ENCODE measurements at places on chromosomes 3 and 15.

GRCh38 chr3:123804676-123805075 is 79.5 kb downstream of the MYLK start:
- no peak for DNase-seq
- H3K4me1 ChIP-seq = peaks cover 15% of the 10 kb centered on the region
- no peaks in the 10 kb centered on the region for H3K36me3 ChIP-seq
- H3K4me3 ChIP-seq = no peak overlapping the region
- peaks cover 13% of the 10 kb centered on the region for H3K27me3 ChIP-seq

DNA sequence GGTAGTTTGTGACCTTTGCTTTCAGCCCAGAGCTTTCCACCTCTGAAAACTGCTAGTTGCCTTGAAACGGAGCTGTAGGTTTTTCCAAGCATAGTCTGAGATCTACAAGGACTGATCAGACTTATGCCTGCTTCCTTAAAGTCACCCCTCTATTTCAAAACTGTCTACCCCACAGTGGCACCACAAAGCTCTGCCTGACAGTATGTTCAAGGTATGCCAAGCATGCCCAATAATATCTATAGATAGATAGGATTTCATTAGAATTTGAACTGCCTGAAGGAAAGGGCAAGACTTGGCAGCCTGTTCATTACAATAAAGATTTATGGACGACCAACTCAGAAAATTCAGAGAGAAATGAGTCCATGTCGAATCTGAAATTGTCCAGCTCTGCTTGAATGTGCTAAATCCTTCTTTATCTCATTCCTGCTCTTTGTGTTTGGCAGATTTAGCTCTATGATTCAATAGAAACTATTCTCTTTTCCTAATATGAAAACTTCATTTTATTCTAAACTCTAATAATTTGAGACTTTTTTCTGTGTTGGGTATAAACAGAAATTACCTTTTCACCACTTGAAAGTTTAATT is 227.6 kb upstream of the TBC1D5 start:
- no peaks in the 10 kb centered on the region for H3K4me1 ChIP-seq
- H3K27ac ChIP-seq = no peak overlapping the region
- no peaks in the 10 kb centered on the region for H3K27me3 ChIP-seq
- DNase-seq = no peak
- no peak overlapping the region for H3K4me3 ChIP-seq

DNA sequence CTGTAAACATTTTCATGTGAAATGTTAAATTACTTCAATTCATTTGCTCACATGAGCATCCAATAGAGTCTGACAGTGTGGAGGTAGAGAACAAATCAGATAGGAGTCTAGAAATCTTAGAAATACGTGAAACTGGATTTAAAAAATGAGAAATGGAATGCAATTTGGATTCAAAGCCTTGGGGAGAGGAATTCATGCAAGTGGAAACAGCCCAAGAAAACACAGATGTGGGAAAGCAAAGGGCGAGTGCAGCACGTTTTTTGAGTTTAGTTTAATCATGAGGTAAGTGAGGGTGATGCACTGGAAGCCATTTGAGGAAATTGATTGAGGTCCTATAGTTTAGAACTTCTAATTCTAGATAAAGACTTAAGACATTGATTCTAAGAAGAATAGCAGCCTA is 434.7 kb downstream of the C3orf38 start:
- H3K4me1 ChIP-seq = no peaks in the 10 kb centered on the region
- DNase-seq = no peak
- no peaks in the 10 kb centered on the region for H3K36me3 ChIP-seq
- H3K27me3 ChIP-seq = no peaks in the 10 kb centered on the region
- H3K4me3 ChIP-seq = no peak overlapping the region

DNA sequence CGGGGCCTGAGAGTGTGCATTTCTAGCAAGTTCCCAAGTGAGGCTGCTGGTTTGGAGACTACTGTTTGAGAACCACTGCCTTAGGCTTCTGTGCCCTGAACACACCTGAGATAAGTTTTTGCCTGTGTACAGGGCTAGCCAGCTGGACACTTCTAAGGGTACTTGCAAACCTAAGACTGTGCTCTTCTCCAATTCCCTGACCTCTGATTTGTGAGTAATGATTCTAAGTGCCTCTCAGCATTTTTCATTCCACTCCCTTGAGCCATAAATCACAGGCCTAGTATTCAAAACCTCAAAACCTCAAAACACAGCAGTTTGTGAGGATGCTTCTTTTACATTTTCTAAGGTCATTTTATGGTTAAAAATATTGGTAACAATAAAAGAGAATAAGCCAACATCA is 148.4 kb downstream of the CHST2 start:
- no peaks in the 10 kb centered on the region for H3K36me3 ChIP-seq
- peaks cover 16% of the 10 kb centered on the region for H3K4me1 ChIP-seq
- no peak overlapping the region for H3K4me3 ChIP-seq
- H3K27me3 ChIP-seq = no peaks in the 10 kb centered on the region

DNA sequence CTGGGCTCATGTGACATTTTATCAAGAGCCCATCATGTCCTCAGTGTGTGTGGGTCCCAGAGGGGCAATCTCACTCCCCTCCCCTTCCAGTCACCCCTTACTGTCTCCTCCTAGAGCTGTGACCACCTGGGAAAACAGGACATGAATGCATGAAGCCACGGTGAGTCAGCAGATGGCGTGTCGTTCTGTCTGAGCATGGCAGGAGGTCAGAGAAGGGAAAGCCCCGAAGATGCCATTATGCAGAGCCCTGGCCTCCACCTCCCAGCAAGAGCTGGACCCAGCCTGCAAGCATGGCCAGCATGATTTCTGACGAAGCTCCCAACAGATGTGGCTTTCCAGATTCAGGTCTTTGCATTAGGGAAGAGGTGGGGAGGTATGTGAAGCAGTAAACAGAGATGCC is 118.5 kb downstream of the TLE3 start:
- DNase-seq = peak; percentile 45
- no peaks in the 10 kb centered on the region for H3K4me1 ChIP-seq
- no peak overlapping the region for H3K27ac ChIP-seq
- no peak overlapping the region for H3K4me3 ChIP-seq
- peaks cover 30% of the 10 kb centered on the region for H3K27me3 ChIP-seq

Data from MCF 10A (cell line).